Daoy (cell line): ENCODE measurements at places on chromosomes 2 and 18. TPM values are rescaled to one million over a fixed set of nuclear protein-coding genes. Genes with fewer than 3 reads are reported as not detected.

- no peak for DNase-seq
Measured at GRCh38 chr2:66362701-66363100, 72.2 kb upstream of the MEIS1 start.

The ALS2 gene
- total RNA-seq, result 25.2 and 27.5 TPM in 2 replicates

DNA sequence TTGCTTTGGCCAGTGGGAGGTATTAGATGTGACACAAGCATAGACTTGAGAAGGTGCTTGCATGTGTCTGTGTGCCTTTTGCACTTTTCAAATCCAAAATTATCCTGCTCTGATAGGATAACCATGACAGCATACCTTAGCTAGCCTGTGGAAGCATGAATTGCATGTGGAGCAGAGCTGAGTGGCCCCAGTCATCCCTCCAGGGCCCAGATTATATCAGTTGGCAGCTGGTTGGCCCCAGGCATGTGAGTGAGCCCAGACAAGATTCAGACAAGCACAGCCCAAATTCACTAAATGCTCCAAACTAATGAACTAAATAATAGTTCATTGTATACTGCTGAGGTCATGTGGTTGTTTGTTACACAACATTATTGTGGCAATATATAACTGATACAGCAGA is 18.8 kb downstream of the TACR1 start:
- DNase-seq, result no peak

DNA sequence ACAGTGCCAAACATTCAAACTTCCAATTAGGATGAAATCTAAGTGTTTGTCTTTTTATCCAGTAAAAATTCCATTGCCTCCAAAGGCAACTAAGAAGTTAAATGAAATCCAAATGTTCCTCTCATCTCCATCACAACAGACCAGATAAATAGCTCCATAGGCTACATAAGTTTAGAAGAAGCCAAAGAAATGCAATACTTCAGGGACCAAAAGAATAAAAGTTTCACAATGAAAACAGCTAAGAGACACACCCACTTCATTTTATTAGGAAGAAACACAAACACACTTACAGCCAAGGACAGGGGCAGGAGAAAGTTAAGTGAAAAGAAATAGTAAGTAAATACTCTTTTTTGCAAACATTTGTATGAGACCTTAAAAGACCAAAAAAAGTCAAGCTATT is 88.5 kb upstream of the CCDC150 start:
- no peak for DNase-seq

GRCh38 chr2:175824243-175824642 is 177.8 kb downstream of the LNPK start:
- DNase-seq, result no peak

The FZD7 gene
- total RNA-seq, result 12.0 and 19.3 TPM in 2 replicates

DNA sequence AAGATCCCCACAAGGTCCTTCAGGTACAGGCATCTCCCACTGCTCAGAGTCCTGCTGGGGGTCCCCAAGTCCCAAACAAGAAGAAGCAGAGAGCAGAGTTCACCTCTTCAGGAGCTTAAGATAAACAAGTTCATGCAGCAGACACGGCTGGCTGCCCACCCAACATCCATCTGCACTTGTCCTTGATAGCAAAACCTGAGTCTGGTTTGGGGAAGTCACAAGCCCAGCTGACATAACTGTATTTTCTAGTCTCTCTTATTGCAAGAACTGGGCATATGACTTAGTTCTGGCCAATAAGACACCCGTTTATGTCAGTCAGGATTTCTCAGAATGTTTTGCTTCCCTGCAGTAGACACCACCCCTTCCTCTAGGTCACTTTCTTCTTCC is 31.8 kb downstream of the AFF3 start:
- DNase-seq, result no peak

- no peak for DNase-seq
Measured at GRCh38 chr18:79756143-79756500, 41.6 kb upstream of the KCNG2 start.

GRCh38 chr2:223090039-223090438 is 38.0 kb downstream of the KCNE4 start:
- no peak for DNase-seq

DNA sequence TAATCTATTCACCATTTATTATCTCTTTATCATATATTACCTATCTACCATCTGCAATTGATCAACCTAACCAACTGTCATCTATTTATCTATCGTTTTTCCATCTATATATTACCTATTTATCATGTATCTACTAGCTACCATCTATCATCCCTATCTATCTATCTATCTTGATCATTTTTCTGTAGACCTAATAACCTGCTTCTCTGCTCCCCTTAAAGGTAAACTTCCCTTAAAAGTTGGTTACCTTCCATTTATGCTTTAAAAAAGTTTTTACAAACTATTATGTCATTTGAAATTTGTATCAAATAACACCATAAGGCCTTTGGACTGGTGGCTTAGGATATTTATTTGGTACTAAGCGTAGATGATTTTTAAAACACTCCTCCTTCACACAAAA is 47.2 kb downstream of the TMEM18 start:
- no peak for DNase-seq

GRCh38 chr18:22282311-22283115 is 113.1 kb downstream of the GATA6 start:
- peak; percentile 64 for DNase-seq

- DNase-seq, result no peak
Measured at GRCh38 chr2:204116159-204116792, 179.7 kb downstream of the ICOS start.

DNA sequence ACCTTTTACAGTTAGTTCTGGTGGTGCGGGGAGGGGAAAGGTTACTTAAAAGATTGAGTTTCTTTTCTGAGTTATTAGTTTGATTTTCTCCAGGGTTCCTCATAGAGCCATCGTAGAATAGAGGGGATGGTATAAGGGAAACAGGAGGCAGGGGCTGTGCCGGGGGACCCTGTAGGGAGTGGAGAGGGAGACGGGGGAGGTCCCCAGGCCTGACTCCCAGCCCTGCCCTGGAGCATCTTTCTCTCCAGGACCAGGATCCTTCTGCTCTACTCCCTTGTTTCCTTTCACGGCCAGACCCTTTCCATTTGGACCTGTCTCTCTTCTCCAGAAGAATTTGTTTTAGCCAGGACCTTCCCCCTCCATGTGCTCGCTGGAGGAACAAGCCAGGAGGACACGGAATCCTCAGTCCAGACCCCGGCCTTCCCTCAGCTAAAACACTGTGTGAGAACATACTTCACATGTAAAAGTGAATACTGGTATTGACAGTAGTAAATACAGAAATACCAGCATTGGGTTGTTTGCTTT is 35.4 kb downstream of the DGKD start:
- no peak for DNase-seq

- DNase-seq, result peak; percentile 2
Measured at GRCh38 chr18:45467293-45467692, 148.0 kb upstream of the SLC14A2 start.

DNA sequence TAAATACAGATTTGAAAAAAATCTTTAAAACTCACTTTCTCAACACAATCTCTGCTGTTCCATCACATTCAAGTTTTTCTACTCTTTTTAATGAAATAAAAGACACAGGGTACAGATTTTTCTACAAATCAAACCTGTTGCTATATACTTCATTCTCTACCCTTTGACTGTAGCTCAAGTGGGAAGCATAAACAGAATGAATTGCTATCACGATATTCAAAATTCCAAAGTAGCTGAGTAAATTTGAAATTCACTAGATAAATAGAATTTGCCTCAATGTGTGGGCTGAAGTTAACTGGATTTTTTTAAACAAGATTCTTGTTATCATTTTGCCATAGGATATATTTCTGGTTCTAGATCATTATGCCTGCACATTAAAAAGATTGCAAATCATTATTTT is 185.9 kb downstream of the ZNF521 start:
- DNase-seq, result no peak

GRCh38 chr2:168241746-168242145 is 5.6 kb downstream of the STK39 start:
- DNase-seq, result no peak

The VIL1 gene
- 0.06 TPM in 1 of 2 replicates, not detected in the other for total RNA-seq

DNA sequence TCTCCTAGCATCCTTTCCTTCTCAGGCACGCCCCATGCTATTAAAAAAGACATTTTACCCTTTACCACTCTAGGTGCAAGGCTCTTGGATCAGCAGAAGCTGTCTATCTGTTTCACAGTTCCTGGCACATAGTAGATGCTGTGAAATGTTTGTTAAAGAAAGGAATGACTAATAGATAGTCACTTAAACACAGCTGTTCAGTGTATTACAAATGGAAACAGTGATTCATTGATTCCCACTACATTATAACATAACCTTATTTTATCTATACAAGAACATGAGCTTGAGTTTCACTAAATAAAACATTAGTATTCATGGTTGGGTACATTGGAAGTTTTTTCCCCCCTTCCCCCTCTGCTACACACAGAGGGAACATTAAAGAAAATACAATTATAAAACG is 142.1 kb downstream of the ASXL3 start:
- no peak for DNase-seq

DNA sequence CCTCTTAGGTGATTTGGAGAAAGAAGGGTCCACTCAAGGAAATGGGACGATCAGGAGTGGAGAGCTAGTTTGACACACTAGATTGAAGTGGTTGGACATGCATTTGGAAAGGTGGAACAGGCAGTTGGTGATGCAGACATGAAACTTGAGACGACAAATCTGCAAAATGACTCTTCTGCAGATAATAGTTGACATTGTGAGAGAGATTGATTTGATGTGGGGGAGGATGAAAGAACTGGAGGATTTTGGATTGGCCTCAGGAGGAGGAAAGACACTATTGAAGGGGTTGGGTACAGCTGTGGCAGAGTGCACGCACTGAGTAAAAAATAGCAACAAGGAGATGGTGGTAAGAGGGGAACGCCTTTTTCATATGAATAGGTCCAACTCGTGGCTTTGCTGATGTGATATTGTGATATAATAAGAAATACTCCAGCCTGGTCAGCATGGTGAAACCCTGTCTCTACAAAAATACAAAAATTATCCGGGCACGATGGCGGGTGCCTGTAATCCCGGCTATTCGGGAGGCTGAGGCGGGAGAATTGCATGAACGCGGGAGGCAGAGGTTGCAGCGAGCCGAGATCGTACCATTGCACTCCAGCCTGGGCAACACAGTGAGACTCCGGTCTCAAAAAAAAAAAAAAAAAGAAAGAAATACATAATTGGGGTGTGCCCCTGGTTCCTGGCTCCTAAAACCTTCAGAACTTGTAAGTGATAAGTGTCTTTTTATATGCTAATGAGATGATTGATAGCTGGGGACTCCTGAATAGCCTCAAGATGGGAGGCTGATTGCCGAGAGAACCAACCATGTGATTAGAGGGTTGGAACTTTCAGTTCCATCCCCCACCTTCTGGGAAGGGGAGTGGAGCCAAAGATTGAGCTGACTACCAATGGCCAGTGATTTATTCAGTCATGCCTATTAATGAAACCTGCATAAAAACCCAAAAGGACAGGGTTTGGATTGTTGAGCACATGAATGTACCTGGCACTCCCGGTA is 9.7 kb downstream of the TTLL4 start:
- no peak for DNase-seq

The CACNB4 gene
- 0.12 and 0.17 TPM in 2 replicates for total RNA-seq

GRCh38 chr2:145744541-145745386 is 1224.8 kb upstream of the ZEB2 start:
- DNase-seq, result peak; percentile 68

DNA sequence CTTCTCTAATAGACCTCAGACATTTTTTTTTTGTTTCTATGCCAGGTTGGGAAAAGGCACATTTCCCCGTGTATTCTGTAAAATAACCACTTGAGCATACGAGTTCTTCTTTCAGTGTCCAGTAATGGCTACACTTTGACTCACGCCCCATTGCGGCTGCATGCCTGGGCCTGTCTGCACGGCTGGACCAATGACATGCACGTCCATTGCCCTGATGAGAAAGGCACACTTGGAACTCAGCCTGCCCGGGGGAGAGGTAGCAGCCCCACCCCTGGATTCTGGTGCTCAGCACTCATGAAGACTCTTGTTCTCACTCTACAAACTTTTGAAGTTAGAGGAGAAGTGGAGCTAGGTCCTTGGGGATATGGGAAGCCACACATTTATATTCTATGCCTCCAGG is 5.8 kb downstream of the PCARE start:
- DNase-seq, result no peak

- peak; percentile 66 for DNase-seq
Measured at GRCh38 chr2:235594041-235594440, 100.2 kb downstream of the AGAP1 start.

DNA sequence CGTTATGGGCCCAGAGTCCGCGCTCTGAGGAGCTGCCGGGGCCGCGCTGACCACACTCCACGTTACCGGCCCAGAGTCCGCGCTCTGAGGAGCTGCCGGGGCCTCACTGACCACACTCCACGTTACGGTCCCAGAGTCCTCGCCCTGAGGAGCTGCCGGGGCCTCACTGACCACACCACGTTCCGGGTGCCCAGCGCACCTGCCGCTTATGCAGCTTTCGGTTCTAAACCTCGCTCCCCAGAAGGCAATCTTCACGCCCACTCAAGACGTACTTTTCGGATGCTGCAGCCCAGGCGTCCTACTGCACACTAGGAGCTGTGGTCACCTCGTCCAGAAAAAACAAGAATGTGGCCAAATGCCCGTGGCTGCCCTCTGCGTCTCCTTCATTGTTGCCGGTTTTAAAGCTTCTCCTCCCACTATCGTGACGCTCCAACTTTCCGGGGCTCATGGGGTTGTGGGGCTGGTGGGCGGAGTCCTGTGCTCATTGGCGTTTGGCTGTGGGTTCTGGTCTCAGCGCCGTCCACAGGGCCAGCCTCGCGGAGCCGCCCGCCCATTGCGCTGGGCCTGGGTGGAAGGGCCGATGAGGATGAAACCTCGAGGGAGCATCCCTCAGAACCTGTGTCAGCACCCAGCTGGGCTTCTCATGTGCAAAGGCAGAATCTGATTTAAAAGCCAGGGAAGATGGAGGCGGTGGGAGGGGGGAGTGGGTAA is 11.9 kb downstream of the KCNG2 start:
- no peak for DNase-seq

DNA sequence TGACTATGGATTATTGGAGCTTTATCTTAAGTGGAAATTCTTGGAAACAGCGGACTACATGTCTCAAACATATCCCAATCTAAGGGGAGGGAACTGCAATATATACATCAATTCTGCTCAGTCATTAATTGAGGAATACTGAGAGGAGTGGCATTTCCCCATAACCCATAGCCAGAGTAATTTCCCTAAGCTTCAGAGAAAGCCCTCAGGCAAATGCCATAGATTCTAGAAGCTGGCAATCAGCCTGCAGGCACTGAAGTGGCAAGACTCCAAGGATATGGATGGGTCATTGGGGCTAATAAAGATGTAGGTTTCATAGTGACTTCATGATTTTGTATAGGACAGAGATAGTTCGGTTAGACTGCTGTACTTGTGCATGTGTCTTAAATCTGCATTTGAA is 1960.5 kb upstream of the PIK3C3 start:
- no peak for DNase-seq

- DNase-seq, result no peak
Measured at GRCh38 chr2:8115966-8116365, 565.9 kb upstream of the ID2 start.

The RGPD4 gene
- total RNA-seq, result not detected in 2 replicates

DNA sequence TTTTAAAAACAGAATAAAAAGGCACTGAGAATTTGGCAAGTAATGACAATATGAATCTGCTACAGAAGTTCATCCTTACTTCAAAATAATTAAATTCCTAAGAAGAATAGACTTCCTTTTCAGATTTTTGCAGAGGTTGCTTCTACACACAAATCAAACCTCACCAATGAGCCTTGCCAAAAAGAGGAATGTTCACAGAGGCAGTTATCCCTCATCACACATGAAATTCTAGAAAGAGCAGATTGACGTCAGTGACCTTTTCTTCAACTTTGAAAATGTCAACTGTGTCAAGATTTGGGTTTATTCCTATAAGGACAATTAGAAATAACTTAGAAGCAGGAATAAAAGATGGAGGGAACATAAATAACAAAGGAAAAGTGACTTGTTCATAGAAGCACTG is 64.6 kb downstream of the MBD2 start:
- no peak for DNase-seq

GRCh38 chr18:63182861-63183260 is 136.7 kb downstream of the BCL2 start:
- DNase-seq, result no peak
